ENCODE measurements at places on chromosomes 13 and 19. TPM values are rescaled to one million over a fixed set of nuclear protein-coding genes. Genes with fewer than 3 reads are reported as not detected.

CDADC1 gene
- 9.2 TPM for total RNA-seq

POSTN gene
- total RNA-seq, result 12.3 TPM

DHDH gene
- total RNA-seq, result 14.6 TPM

DNA sequence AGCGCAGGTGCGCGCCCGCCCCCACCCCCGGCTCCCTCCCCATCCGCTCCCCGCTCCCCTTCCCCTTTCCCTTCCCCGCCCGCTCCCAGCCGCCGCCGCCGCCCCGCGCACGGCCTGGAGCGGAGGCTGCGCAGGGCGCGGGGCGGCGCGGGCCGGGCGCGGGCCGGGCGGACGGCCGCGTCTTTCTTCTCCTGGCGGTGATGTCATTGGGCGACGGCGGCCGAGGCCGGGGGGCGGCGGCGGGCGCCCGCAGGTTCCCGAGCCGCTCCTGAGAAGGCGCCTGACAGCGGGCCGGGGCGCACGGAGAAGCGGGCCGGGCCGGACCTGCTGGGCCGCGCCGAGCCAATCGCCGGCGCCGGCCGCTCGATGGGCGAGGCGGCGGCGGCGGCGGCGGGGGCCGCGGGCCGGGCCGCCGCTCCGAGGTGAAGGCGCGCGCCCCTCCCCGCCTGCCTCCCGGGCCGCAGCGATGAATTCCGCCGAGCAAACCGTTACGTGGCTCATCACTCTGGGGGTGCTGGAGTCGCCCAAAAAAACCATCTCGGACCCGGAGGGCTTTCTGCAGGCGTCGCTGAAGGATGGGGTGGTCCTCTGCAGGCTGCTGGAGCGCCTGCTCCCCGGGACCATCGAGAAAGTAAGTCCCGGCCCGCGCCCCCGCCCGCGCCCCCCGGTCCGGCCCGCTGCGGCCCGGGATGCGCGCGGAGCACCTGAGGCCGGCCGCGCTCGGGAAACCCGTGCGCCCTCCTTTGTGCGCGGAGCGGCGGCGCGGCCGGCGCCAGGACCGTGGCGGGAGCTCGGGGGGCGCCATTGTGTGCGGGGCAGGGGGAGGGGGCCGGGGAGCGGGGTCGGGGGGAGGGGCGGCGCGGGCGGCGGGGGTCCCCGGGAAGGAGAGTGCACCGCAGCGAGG lies at the start of gene ARHGEF7:
ARHGEF7 (plus strand) TSS at position 250 of the 904 bp plus-strand sequence; CDS start at position 467, 217 bp downstream.
- H3K4me3 ChIP-seq, result peak within 1 kb of the TSS; percentile 58
- H3K27me3 ChIP-seq, result no peaks in the 10 kb centered on the region
- DNase-seq, result no peak

- no peaks in the 10 kb centered on the region for H3K27me3 ChIP-seq
- no peak for DNase-seq
- no peaks in the 10 kb centered on the region for H3K36me3 ChIP-seq
- H3K4me1 ChIP-seq, result no peaks in the 10 kb centered on the region
- H3K4me3 ChIP-seq, result no peak overlapping the region
Observed at GRCh38 chr13:29224206-29224605, 371.3 kb downstream of the SLC7A1 start.
